ENCODE measurements at places on chromosomes 13 and 19. TPM values are rescaled to one million over a fixed set of nuclear protein-coding genes. Genes with fewer than 3 reads are reported as not detected.

DNA sequence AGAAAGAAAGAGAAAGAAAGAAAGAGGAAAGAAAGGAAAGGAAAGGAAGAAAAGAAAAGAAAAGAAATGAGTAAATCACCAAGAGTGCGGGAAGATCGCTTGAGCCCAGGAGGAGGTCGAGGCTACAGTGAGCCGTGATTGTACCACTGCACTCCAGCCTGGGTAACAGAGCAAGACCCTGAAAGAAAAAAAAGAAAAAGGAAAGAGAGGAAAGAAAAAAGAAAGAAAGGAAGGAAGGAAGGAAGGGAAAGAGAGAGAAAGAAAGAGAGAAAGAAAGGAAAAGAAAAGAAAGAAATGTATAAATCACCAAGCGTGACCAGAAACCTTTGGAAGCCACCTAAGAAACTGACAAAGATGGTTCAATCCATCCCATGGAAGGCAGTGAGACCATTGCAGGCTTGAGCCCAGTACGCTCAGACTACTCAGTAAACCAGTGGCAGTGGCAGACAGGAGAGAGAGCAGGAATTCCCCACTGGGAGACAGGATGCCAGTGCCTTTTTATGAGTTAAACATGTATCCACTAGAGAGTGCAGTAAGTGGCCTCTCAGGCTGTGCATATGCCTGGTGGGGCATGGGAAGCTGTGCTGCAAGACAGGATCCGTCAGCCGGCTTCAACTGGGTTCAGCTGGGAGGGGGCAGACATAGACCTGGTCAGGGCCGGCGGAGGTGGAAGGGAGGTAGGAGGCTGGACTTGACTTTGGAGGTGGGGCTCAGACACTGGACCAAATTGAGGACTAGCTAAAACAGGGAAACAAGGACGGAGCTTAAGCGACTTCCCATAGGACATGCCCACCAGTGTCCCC lies 4.8 kb downstream of the GPR42 start:
- no peak overlapping the region for H3K27ac ChIP-seq
- no peak for DNase-seq
- peaks cover 17% of the 10 kb centered on the region for H3K27me3 ChIP-seq
- H3K36me3 ChIP-seq, result no peaks in the 10 kb centered on the region

DNA sequence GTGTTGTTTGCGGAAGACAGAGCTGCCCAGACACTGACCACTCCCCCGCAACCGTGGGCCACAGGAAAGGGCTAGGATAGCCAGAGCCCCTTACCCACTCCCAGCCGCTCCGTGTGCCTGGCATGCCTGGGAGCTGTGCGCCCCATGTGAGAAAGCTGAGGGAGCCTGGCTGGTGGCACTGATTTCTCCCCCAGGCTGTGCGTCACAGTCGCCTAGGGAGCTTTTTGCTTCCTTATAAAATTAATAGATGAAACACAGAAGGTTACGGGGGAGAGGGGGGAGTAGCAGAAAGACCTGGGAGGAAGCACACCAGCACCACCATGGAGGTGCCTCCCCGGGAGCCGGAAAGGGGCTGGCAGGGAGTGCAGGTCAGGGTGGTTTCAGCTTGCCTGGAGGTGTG lies 24.7 kb downstream of the DPF1 start:
- no peak overlapping the region for H3K27ac ChIP-seq
- no peak overlapping the region for H3K4me3 ChIP-seq
- peaks cover 19% of the 10 kb centered on the region for H3K36me3 ChIP-seq
- DNase-seq, result no peak

The VSTM2B gene
- polyA plus RNA-seq, result not detected

DNA sequence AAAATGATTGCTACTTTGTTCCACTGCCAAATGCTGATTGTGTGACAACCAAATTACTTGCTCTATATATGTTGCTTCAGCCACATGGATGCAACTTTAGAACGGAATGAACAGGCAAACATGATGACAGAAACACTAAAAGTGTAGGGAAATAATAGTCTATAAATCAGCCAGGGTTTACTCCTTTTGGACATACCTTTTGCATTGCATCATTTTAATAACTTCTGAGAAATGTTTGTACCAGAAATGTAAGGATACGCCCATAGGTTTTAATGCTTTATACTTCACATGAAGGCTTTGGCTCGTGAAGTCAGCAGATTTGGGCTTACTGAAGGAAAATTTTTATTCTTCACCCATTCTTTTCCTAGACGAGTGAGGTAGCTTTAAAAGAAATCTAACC lies 141.0 kb downstream of the POSTN start:
- DNase-seq, result no peak
- no peaks in the 10 kb centered on the region for H3K27me3 ChIP-seq
- no peaks in the 10 kb centered on the region for H3K4me1 ChIP-seq
- no peak overlapping the region for H3K4me3 ChIP-seq

GRCh38 chr13:50991579-50992521 lies 82.3 kb downstream of the RNASEH2B start:
- H3K27ac ChIP-seq, result no peak overlapping the region
- no peaks in the 10 kb centered on the region for H3K4me1 ChIP-seq
- H3K4me3 ChIP-seq, result no peak overlapping the region
- H3K36me3 ChIP-seq, result no peaks in the 10 kb centered on the region
- no peak for DNase-seq
- H3K27me3 ChIP-seq, result no peaks in the 10 kb centered on the region

GRCh38 chr13:48562296-48563066 lies 29.6 kb upstream of the RCBTB2 start:
- no peaks in the 10 kb centered on the region for H3K27me3 ChIP-seq
- H3K27ac ChIP-seq, result no peak overlapping the region
- no peak for DNase-seq
- no peak overlapping the region for H3K4me3 ChIP-seq
- peaks cover 6% of the 10 kb centered on the region for H3K4me1 ChIP-seq

- H3K4me1 ChIP-seq, result no peaks in the 10 kb centered on the region
- H3K36me3 ChIP-seq, result peaks cover 5% of the 10 kb centered on the region
- no peak for DNase-seq
- H3K27ac ChIP-seq, result no peak overlapping the region
These were observed 10.4 kb downstream of the PNPLA6 start for GRCh38 chr19:7545904-7546303.
